ENCODE measurements at places on chromosomes 2 and 18. TPM values are rescaled to one million over a fixed set of nuclear protein-coding genes. Genes with fewer than 3 reads are reported as not detected.

The NYAP2 gene
- not detected for total RNA-seq

The RBM44 gene
- 0.50 TPM for total RNA-seq

The NRP2 gene
- total RNA-seq = 34.5 TPM

The INHA gene
- total RNA-seq = 2.7 TPM

DNA sequence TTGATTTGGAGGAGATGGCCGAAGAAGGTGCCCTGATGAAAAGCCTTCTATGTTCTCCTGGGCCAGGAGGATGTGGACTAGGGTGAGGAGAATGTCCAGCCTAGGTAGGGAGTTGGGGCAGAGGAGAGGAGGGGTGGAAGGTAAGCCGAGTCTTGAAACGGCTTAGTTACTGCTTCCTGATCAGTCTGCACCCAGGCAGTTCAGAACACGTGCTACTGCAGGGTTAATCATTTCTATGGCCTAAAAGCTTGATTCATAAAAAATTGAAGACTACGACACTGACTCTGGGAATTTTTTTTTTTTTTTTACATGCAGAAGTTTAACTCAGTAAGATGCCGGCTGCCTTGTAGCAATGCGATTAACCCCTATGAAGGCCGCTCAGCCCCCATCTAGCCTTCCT, 125.3 kb downstream of the TMEM163 start:
- H3K36me3 ChIP-seq = peaks cover 3% of the 10 kb centered on the region
- peaks cover 3% of the 10 kb centered on the region for H3K27me3 ChIP-seq
- no peak overlapping the region for H3K27ac ChIP-seq
- DNase-seq = no peak
- no peak overlapping the region for H3K4me3 ChIP-seq

DNA sequence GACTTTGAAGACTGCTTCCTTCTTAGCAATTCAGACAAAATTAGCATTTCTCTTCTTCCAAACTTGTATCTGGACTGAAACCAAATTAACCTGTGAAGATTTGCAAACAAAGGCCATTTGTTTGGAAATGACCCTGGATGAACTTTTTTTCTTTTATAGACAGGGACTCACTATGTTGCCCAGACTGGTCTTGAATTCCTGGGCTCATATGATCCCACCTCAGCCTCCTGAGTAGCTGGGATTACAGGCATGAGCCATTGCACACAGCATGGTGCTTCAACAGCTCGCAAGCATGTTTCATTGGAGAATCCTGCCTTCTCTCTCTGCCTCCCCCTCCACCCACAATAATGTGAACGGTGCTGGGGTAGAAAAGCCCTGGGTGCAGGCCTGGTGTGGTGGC, 170.2 kb downstream of the ARL4C start:
- no peak overlapping the region for H3K27ac ChIP-seq
- no peak for DNase-seq
- H3K36me3 ChIP-seq = no peaks in the 10 kb centered on the region
- H3K4me1 ChIP-seq = no peaks in the 10 kb centered on the region
